Inflammatory macrophage treated with lipopolysaccharide for 1 hour (primary cell): ENCODE measurements at places on chromosomes 4 and X.

GRCh38 chrX:49177873-49178480, 6.3 kb downstream of the PLP2 start:
- DNase-seq = no peak

- no peak for DNase-seq
Observed at GRCh38 chr4:87584222-87584908, 24.0 kb upstream of the DSPP start.

DNA sequence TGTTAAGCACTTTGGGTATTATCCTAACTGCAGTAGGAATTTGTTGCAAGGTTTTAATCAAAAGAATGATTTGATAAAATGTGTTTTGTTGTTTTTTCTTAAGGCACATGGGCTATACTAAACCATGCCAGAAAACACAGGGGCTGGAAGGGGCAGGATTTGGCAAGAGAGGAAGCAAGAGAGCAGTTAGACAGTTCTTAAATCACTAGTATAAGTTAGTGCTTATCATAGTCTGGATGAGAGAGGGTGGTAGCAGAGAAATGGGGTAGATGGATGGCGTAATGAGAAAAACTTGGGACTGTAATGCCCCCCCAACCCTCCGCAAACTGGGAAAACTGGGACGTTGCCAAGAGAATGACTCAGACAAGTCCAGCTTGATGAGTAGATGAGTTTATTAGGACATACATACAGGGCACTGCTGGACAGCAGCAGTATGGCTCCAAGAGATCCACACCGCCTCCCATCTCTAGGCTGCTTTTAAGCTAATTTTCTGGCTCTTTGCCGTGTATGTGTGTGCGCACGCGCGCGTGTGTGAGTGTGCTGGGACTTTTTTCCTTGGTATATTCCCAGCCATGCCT, 151.5 kb downstream of the PDLIM5 start:
- DNase-seq = no peak

DNA sequence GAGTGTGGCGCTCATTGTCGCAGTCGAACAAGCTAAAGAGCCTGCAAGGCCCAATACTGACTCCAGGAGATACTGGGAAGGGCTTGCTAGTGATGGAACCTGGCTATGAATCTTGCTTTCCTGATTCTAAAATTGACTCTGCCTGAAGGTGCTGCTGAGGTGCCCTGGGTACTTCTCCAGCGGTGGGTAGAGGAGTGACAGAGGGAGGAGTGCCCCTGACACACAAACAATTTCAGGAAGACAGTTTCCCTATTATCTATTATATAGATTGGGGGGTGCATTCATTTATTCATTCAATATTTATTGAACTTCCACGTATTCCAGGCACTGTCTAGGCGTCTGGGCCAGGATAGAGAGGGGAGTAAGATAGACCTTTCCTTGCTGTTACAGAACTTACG, 339.2 kb upstream of the GATB start:
- no peak for DNase-seq

DNA sequence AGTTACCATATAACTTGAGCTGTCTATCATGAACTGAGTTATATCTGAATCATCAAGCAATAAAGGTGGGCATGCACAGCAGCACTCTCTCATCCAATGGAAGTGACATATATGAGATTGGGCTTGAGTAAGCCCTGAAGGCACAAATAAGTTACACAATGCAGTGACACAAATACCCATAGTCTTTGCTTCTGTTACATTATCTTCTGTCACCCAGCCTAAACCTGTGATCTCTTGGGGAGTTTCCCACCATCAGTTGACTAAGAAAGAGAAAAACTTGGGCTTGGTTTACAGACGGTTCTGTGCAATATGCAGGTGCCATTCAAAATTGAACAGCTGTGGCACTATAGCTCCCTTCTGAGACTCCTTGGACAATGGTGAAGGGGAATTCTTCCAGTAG, 138.8 kb upstream of the IL15 start:
- no peak for DNase-seq

GRCh38 chr4:124135409-124135813, 577.1 kb downstream of the ANKRD50 start:
- no peak for DNase-seq

GRCh38 chr4:114780205-114780604, 181.6 kb downstream of the UGT8 start:
- DNase-seq = no peak

DNA sequence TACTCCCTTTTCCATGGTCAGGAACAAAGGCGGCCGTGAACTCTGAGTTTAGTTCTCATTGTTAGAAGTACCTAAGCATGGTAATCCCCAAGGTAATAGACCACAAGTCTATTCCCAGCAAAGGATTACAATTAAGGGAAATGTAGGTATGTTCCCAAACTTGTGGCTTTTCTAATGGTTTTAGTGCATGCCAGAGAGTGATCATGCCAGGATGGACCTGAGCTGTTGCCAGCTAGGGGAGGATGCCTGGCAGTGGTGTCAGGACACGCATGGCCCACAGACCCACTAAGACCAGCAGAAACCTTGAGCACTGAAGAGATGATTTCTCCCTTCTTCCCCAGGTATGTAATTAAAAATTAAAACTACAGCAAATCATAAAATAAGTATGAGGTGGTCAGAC, 60.8 kb downstream of the COQ2 start:
- no peak for DNase-seq

GRCh38 chr4:5883916-5884315, 9.0 kb downstream of the CRMP1 start:
- no peak for DNase-seq

- peak; percentile 72 for DNase-seq
Observed at GRCh38 chr4:1137063-1137776, 23.9 kb upstream of the RNF212 start.

- no peak for DNase-seq
Observed at GRCh38 chrX:47206316-47206715, 12.2 kb upstream of the CDK16 start.

DNA sequence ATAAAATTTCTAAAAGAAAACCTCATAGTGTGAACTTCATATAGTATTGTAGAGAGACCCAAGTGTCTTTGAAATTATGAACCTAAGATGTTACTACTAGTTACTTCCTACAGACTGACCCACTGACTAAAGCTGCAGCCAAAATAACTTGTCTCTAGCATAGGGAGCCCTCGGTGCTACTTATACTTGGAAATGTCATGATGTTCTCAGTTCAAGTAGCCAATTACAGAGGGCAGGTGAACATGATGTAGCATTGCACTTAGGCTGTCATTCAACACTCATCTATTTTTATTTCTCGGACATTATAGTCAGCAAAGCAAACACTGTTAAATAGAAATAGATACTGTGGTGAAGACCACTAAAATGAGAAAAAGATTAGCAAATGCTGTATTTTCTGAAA, 165.6 kb downstream of the AREG start:
- no peak for DNase-seq

DNA sequence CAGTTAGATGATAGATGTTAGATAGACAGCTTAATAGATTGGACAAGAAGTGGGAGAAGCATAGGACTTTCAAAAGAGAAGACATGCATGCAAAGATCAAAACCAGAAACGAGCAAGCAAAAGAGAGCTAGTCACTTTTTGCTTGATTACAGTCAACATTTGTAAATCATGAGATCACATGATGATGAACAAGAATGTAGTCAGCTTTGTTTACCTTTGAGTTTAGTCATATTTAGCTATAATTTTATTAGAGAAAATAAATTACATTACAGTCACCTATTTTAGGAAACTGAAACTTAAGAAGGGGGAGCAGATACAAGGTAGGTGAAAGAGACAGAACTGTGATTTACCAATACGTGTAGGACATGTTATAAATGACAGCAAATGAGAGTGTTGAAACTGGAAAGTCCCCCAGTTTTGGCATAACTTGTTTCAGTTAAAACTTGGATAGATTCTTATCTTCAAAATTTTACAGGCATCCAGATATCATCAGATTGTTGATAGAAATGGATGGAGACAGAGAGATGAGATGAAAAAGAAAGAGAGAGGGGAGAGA, 1083.1 kb upstream of the PCDH10 start:
- DNase-seq = no peak

GRCh38 chr4:72318421-72319170, 250.4 kb downstream of the ADAMTS3 start:
- no peak for DNase-seq

DNA sequence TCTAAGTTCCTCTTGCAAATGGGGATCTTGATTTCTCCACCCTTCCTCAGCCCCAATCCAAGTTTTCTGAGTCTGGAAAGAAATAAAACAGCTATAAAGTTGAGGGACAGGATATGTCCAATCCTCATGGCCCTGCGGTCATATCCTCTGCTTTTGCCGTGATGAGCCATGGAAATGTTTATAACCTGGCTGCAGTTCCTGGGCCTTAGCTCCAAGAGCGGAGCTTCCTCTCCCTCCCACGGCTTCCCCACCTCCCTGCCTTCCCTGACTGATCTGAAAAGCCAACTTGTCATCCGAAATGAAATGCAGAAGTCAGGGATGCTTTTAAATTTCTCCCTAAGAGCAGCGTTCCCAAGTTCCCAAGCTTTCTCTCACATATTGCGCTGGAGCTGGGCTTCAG, 221.5 kb upstream of the SFRP2 start:
- DNase-seq = no peak

DNA sequence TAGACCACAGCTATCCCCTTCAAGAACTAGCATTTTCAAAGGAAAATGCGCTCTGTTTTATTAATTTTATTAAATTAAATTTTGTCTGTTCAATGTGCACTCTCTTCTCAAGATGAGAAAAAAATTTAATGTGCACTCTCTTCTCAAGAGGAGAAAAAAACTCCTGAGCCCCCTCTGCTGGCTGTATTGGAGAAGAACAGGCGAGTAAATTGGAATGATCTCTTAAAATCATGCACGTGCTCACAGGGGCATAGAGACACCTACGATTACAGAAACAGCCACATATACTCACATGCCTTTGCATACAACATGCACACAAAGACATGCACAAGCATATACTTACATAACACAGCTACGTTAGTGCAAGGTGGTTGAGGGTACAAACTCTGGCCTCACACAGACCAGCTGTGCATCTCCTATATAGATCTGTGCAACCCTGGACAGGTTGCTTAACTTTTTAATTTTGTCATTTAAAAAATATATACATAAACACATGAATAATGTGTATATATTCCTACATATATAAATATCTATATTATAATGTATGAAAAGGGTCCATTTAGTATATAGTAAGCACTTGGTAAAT, 176.2 kb upstream of the CXorf66 start:
- peak; percentile 0 for DNase-seq

DNA sequence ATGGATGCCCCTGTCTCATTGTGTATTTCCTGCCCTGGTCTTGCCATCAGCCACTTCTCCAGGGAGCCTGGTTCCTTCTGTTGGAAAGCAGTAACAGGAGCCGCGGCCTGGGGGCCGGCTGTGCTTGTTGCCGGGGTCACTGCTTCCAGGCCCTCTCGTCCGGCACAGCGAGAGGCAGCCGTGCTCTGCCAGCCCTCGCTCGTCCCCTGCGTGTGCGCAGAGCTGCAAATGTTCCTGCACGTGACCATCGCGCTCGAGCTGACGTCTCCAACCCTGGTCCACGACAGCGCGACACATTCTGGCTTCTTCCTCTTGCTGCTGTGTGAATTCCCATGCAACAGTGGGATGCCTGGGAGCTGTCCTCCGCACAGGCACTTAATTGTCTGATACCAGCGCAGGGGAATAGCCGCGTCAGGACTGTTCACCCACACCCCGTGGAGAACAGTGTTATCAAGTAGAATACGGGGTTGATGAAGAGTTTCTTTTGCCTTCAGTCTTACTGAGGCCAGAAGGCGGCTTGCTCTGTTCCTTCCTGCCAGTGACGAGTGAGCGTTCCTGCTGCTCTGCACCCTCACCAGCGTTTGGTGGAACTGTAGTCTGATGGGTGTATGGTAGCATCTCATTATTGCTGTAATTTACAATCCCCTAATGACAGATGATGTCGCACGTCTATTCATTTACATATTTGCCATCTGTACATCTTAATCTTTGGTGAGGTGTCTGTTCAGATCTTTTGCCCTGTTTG, 12.3 kb downstream of the PDE6B start:
- DNase-seq = no peak

- no peak for DNase-seq
Observed at GRCh38 chr4:8237256-8237989, 32.1 kb upstream of the HTRA3 start.

DNA sequence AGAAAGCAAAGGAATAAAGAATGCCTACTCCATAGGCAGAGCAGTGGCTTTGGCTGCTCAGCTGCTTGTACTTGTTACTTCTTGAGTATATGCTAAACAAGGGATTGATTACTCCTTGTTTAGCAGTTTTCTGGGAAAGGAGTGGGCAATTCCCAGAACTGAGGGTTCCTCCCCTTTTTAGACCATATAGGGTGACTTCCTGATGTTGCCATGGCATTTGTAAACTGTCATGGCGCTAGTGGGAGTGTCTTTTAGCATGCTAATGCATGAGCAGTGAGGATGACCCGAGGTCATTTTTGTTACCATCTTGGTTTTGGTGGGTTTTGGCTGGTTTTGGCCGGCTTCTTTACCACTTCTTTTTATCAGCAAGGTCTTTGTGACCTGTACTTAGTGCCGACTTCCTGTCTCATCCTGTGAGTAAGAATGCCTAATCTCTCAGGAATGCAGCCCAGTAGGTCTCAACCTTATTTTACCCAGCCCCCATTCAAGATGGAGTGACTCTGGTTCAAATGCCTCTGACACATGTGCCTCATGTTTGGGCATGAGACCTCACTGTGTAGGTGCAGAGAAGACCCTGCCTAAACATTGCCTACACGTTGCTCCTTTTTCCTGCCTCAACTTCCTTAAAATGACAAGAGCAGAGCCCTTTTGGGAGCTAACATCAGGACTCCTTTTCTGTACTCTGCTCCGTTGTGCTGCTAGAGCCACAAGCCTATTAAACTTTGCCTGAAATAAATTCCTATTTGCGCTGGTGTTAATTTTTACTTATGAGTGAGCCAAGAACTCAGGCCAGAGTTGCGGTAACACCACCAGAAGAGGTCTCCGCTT, 21.0 kb upstream of the UBA6 start:
- no peak for DNase-seq

DNA sequence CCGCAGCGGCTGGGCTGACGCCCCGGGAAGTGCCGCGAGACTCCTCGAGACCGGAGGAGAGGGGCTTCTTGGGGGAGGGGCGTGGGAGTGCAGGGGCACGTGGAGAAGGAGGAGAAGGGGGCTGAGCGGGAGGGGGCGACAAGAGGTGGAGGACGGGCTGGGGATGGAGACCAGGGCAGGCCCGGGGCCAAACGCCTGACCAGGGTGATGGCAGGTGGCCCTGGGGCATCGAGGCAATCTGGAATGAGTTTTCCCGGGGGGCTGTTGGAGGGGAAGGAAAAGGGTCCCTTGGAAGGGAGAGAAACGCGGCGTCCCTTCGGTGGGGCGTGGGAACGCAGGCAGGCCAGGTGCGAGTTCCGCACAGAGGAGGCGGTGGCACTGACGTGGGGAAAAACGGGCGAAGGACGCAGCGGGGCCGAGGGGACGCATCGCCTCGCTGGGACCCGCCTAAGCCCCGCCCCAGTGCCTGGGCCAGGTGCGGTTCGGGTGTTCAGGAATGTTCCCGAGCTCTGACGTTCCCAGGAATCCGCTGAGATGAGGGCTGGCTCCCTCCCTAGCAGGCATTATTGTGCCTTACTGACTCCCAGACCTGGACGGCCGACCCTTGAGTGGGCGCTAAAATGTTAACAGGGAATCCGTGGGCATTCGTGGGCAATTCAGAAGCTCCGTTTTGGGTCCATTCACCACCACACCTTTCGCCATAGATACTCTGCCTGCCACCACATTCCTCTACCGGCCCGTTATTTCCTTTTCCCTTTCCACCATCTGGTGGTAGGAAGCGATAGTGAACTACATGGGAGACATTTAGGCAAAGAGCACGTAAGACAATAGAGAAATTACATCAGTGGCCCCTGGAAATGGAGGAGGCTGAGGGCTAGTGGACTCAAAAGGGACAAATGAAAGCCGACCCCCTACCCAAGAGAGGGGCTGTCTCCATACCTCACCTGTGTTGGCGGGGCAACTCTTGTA, 795 bp upstream of the SH3KBP1 start:
- peak; percentile 52 for DNase-seq

- DNase-seq = no peak
Observed at GRCh38 chr4:155008389-155008788, 200.0 kb upstream of the NPY2R start.
